ENCODE measurements at places on chromosomes 12 and 14. TPM values are rescaled to one million over a fixed set of nuclear protein-coding genes. Genes with fewer than 3 reads are reported as not detected.

The NPFF gene
- total RNA-seq: not detected

The CNTN1 gene
- total RNA-seq: not detected

The ETFBKMT gene
- 1.2 TPM for total RNA-seq

The BMAL2 gene
- 18.0 TPM for total RNA-seq

The ACOT6 gene
- not detected for total RNA-seq

The PROX2 gene
- not detected for total RNA-seq

The IL26 gene
- total RNA-seq: 0.50 TPM

The CEP128 gene
- total RNA-seq: 27.4 TPM

The JPH4 gene
- not detected for total RNA-seq

The CHGA gene
- not detected for total RNA-seq

The SUDS3 gene
- total RNA-seq: 25.4 TPM

The SIX1 gene
- total RNA-seq: not detected

- no peak for DNase-seq
These were observed 50.9 kb upstream of the TRAF3 start for GRCh38 chr14:102726191-102726949.

DNA sequence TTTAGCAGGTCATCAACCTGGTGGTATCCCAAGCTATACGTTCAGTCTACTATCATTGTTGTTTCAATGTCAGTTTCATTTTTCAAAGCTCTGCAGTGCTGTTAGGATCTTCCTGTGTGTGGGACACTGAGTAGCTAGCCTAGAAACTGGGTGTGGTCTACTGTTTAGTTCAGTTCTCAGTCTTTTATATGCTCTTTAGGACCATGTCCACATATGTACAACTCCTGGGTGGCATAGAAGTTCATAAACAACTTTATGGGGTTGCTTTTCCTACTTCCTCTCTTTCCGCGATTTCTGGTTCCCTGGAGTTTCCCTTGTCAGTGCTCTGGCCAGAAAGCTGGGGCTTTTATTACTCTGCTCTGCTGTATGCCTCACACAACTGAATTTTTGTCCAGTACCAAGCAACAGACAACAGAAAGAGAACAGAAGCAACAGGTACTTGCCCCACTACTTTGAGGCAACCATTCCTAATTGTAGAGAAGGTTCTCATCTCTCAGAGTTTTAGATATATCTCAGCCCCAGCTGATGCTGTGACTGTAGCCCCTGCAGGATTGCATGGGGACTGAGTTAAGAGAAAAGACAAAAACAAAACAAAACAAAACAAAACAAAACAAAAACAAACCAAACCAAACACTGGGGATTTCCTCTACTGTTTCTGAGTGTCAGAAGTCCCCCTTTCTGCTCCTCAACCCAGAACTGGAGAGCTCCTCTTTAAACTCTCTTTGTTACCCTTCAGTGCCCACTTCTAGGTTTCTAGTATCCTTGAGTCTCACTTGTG is 30.3 kb downstream of the MIS18BP1 start:
- DNase-seq: no peak

- no peak for DNase-seq
These were observed 1.6 kb downstream of the LRP1 start for GRCh38 chr12:57129889-57130288.

- DNase-seq: no peak
These were observed 497.6 kb downstream of the SLC16A7 start for GRCh38 chr12:60093428-60093827.

- DNase-seq: no peak
These were observed 196.1 kb upstream of the ALG10B start for GRCh38 chr12:38120438-38120837.

DNA sequence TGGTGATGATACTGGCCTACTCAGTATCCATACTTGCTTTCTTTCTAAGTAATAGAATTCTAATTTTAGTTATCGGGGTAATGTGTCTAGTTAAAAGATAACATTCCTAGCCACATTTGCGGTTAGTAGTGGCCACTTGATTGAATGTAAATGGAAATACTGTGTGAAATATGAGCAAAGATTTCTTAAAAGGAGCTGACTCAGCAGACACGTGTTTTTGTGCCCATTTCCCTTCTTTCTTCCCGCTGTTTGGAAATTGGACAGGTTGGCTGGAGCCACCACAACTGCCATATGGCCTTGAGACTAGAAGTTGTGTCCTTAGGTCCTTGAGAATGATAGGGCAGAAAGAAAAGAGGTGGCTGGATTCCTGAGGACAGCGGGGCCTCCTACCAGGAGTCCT is 19.8 kb upstream of the DCD start:
- no peak for DNase-seq

GRCh38 chr14:105738638-105739037 is 212.3 kb downstream of the TMEM121 start:
- no peak for DNase-seq

GRCh38 chr12:122891661-122892525 is 4.0 kb downstream of the VPS37B start:
- no peak for DNase-seq

GRCh38 chr12:64810831-64811230 is 13.6 kb upstream of the TBC1D30 start:
- no peak for DNase-seq

GRCh38 chr14:88163731-88164255 is 158.9 kb downstream of the GPR65 start:
- DNase-seq: peak; percentile 12

DNA sequence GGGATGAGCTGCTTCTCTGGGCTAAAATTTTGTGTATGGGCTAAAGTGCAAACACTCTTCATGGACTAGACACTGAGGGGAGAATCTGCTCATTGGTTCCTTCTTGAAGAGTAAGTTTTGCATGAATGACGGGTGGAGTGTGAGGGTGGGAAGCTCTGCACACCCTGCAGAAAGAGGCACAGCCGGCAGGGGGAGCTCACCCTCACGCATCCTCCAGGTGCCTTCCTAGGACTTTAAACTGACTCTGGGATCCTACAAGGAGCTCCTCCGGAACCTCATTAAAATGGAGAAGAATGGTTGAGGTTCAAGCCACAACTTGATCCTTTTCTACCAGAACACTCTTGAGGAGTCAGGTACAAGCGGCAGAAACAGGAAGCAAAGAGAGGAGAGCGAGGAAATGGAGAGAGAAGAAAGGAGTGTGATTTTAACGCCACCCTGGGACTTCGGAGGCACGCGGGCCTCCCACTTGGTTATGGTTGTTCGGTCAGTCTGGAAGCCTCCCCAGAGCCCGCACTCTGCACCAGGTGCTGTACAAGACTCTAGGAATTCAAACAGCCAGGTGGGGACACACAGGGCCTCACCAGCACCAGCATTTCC is 87.5 kb downstream of the SETD3 start:
- peak; percentile 36 for DNase-seq

- DNase-seq: no peak
These were observed 29.5 kb upstream of the TMX1 start for GRCh38 chr14:51210594-51210993.

- no peak for DNase-seq
These were observed 15.1 kb downstream of the NDUFA9 start for GRCh38 chr12:4663971-4664505.

DNA sequence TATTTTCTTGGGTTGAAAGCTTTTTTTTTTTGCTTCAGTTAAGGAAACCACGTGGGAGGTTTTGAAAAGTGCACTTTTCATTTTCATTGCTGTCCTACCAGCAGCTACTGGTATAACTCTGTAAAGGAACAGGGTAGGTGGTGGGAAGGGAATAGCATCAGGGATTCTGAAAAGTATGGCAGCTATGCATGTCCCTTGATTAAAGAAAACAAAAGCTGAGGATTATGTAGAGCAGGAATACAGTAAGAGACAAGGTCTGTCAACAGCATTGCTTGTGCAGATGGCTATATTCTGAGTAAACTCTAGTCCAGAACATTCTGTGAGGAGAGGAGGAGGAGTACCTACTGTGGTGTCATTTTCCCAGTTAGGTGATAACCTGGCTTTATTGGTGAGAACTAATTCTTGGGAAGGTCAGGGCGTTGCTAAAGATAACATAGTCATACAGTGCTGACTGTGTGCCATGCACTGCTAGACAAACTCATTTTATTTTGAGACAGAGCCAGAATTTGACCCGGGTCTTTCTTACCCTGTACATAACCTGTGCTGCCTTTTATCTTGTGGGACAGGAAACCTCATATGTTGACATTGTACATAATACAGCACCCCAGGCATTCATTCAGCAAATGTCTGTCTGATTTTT is 80.3 kb upstream of the TRAF3 start:
- DNase-seq: no peak

DNA sequence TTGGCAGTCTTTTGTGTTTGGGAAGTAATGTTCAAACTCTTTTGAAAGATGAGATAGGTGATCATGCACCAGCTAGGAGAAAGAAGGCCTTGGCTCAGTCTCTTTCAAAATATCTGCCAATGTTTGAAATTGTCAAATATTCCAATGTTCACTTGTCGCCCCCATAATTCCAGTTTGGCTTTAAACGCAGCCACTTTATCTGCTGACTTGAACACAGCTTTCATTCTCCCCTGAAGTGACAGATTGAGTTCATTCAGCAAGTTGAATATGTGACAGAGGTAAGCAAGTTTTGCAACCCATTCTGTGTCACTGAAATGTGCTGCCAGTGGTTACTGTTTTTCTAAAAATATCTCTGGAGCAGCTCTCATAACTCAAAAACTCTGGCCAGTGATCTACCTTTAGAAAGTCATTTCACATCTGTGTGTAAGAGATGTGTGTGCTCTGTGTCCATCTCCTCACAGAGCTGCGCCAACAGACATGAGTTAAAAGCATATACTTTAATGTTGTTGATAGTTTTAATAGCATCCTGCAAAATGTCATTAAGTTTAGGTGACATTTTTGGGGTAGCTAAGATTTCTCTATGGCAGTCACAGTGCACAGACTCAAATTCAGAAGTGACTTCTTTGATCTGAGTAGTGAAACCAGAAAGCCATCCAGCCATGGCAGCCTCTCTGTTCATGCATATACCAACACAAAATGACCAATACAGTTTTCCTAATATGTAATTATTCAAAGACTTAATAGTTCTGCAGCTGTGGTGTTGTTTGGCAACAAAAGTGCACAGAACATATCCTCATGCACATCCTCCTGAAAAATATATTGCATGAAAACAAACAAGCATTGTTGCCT is 614.3 kb upstream of the MIS18BP1 start:
- no peak for DNase-seq

DNA sequence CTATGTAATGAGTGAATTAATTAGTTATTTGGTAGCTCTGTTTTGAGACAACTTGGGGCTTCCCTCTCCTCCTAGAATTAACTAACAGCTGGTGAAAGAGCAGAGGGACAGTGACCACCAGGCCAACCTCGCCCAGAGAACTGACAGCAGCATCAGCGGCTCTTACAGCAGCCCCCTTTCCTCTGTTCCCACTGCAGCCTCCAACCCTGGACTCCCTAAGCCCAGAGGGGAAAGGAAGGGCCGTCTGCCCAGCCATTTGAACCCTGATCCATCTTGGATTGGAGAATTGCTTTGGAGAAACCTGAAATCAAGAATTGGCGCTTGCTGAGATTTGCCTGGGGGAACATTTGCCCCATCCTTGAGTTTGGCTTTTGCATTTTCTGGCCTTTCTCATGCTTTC is 45.5 kb downstream of the B4GALNT3 start:
- no peak for DNase-seq

DNA sequence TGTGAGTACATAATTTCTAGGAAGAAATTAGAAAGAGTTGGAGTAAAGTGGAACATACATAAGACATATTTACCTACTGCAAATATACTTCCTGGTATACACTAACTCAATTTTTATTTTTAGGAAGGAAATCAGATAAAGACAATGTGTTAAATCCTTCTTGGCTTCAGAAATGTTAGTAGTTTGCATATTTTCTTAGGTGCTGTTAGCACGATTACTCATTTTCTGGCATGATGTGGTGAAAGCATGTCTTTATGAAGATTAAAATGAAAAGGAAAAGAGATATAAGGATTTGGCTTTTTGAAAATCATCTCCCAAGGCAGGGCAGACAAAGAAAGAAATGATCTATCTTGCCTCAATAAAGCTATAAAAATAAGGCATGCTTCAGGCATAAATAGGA is 287.6 kb upstream of the E2F7 start:
- DNase-seq: no peak

DNA sequence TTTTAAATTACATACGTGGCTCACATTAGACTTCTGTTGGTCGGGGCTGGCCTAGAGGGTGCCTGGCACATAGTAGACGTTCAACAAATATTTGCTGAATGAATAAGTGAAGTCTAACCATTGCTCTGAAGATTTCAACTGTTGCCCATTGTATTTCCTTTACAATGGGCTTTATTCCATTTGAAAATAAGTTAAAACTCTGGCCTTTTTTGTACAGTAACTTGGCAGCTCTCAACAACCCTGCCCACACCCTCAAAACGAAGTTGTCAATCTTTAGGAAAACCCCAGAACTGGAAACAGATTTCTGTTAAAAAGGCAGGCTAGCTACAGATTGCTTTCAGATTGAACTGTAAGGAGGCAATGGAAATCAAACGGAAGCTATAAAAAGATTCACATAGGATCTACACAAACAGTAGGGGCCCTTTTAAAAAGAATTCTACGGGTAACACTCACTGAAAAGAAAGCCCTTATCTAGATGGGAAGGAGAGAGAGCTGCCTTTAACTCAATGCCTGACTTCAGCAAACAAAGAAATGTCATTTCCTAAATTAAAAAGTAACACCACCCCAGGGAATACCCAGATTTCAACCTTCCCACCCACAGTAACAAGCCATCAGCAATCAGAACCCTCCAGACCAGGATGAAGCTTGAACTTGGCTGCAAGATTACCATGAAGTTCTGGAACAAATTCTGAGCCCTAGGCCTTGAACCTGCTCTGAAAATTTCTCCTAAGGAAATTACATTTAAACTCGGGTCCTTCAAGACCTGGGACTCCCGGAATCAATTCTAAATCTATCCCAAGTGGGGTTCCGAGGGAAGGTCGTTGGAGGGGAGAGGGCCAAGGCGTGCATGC is 1.4 kb downstream of the WSB2 start:
- no peak for DNase-seq

DNA sequence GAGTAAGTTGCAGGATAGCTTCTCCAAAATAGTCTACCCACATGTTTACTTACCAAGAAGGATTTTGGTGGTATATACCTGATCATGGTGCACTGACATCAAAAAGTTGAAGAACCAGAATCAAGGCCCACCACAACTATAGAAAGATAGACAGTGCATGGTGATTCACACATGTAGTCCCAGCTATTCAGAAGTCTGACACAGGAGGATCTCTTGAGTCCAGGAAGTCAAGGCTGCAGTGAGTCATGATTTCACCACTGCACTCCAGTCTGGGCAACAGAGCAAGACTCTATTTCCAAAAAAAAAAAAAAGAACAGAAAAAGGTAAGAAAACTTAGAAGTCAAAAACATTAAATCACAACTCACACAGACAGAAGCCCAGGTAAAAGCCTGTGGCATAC is 422.2 kb upstream of the FOXG1 start:
- DNase-seq: no peak

GRCh38 chr14:62304257-62304656 is 542.0 kb downstream of the SNAPC1 start:
- DNase-seq: no peak

All from activated CD4-positive, alpha-beta T cell treated with anti-CD3 and anti-CD28 coated beads, Interleukin-2, amount 10 ng/mL, durations not matched to agents 7 days and 5 days (primary cell).